ENCODE measurements at places on chromosomes 4 and X.

GRCh38 chr4:179415037-179415846 is 1973.0 kb upstream of the AGA start:
- no peak for DNase-seq

- peak; percentile 5 for DNase-seq
These were observed 45.2 kb downstream of the MAGEB17 start for GRCh38 chrX:16212436-16212835.

DNA sequence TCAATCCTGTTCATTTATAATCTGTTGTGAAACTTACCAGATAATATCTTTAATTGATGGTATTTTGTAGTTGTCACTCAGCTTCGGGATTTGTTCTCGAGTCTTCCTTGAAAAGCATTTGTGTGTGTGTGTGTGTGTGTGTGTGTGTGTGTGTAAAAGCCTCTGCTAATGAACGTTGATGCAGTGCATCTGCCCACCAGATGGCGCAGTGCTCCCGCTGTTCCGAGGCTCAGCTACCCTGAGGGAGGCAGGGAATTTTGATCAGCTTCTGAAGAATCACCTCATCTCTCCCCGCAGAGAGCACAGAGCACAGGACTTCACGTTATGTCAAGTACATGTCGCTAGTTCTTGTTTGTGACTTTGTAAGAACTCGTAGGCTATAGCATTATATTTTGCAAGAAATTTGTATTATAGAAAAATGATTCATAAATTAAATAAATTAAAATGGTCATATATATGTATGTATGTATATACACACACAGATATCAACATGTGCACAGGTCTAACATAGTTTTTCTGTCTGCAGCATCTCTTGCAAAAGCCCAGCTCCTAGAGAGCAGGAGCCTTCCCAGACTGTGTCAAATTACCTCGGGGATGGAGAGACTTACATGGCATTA is 316.7 kb upstream of the IGFBP7 start:
- DNase-seq: peak; percentile 63

DNA sequence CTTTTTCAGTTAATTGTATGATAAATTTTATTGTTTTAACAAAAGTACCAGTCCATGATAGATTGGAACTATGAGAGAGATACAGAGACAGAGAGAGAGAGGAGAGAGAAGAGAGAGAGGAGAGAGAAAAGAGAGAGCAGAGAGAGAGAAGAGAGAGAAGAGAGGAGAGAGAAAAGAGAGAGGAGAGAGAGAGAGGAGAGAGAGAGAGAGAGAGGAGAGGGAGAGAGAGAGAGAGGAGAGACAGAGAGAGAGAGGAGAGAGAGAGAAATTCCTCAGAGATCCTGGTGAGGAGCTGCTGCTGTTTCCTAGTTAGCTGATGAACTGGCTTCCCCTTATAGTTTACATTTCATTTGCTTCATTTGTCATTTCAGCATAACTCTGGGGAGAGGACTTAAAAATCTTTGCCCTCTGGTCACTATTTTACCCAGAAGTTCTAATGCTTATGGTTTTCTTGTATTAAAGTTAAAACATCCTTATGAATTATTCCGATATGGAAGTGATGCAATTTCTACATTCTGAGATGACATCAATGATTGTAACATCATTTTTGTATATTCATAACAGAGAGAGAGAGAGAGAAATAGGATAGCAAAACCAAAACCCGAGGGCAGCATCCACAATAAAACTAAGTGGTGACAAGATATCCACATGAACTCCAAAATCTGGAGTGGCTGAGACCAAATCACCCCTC is 10.8 kb downstream of the CTAG1A start:
- no peak for DNase-seq
